Neuronal stem cell (in vitro differentiated cells): ENCODE measurements at places on chromosomes 2 and 18.

GRCh38 chr2:10344105-10345066 is 41.7 kb downstream of the HPCAL1 start:
- H3K4me3 ChIP-seq = no peak overlapping the region
- no peaks in the 10 kb centered on the region for H3K36me3 ChIP-seq
- H3K4me1 ChIP-seq = peaks cover 13% of the 10 kb centered on the region
- no peak overlapping the region for H3K27ac ChIP-seq

DNA sequence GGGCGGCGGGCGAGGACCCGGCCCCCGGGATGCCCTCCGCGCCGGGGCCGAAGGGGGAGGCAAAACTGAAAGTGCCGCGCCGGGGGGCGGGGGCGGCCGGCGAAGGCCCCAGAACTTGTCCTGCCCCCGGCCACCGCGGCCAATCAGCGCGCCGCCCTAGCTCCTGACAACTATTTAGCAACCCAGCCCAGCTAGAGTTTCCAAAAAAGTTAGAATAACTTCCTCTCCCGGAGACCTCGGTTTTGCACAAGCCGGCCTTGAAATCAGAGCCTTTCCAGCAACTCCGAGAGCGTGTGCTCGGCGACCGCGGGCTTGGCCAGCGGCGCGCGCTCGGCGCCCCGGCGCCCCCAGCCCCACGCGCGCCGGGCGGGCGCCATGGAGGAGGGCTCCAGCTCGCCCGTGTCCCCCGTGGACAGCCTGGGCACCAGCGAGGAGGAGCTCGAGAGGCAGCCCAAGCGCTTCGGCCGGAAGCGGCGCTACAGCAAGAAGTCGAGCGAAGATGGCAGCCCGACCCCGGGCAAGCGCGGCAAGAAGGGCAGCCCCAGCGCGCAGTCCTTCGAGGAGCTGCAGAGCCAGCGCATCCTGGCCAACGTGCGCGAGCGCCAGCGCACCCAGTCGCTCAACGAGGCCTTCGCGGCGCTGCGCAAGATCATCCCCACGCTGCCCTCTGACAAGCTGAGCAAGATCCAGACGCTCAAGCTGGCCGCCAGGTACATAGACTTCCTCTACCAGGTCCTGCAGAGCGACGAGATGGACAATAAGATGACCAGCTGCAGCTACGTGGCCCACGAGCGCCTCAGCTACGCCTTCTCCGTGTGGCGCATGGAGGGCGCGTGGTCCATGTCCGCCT is at the start of gene TWIST2:
Gene TWIST2 (plus strand): TSS at position 245 of the 850 bp plus-strand sequence. CDS start 131 bp downstream, at position 376.
- H3K27me3 ChIP-seq = peaks cover 38% of the 10 kb centered on the region
- no peaks in the 10 kb centered on the region for H3K4me1 ChIP-seq
- H3K27ac ChIP-seq = no peak within 1 kb of the TSS
- no peaks in the 10 kb centered on the region for H3K36me3 ChIP-seq
- DNase-seq = peak; percentile 36

GRCh38 chr18:36752929-36753865 is 75.6 kb downstream of the TPGS2 start:
- H3K4me1 ChIP-seq = no peaks in the 10 kb centered on the region
- peaks cover 3% of the 10 kb centered on the region for H3K36me3 ChIP-seq
- no peaks in the 10 kb centered on the region for H3K27me3 ChIP-seq

- H3K36me3 ChIP-seq = no peaks in the 10 kb centered on the region
- H3K27me3 ChIP-seq = no peaks in the 10 kb centered on the region
- DNase-seq = no peak
- H3K4me3 ChIP-seq = peak overlapping the region; percentile 99
Measured at GRCh38 chr2:11483806-11484617, 18.1 kb upstream of the E2F6 start.

DNA sequence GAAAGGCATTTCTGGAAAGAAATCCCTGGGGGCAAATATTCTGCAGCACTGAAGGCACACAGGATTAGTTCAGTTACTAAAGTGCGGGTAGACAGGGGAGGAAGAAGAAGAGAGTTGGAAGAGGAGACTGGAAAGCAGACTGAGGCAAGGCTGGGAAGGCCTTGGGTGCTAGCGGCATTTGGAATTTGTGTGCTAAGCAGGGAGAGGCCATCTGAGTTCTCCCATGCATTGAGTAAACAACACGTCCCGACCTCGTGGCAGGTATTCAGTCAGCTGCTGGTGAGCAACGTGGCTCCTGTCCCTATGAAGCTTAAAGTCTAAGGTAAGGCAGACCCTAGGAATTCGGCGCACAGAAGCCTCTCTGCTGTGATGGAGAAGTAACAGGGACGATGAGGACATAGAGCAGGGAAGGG is 30.7 kb downstream of the ATP8B1 start:
- H3K36me3 ChIP-seq = no peaks in the 10 kb centered on the region
- no peak overlapping the region for H3K27ac ChIP-seq
- peak overlapping the region; percentile 30 for H3K4me3 ChIP-seq
- no peak for DNase-seq
- H3K4me1 ChIP-seq = no peaks in the 10 kb centered on the region
- no peaks in the 10 kb centered on the region for H3K27me3 ChIP-seq

- H3K36me3 ChIP-seq = no peaks in the 10 kb centered on the region
- no peaks in the 10 kb centered on the region for H3K27me3 ChIP-seq
- no peak overlapping the region for H3K27ac ChIP-seq
- no peaks in the 10 kb centered on the region for H3K4me1 ChIP-seq
- peak; percentile 62 for DNase-seq
- no peak overlapping the region for H3K4me3 ChIP-seq
Measured at GRCh38 chr2:198374375-198375082, 570.1 kb downstream of the PLCL1 start.

DNA sequence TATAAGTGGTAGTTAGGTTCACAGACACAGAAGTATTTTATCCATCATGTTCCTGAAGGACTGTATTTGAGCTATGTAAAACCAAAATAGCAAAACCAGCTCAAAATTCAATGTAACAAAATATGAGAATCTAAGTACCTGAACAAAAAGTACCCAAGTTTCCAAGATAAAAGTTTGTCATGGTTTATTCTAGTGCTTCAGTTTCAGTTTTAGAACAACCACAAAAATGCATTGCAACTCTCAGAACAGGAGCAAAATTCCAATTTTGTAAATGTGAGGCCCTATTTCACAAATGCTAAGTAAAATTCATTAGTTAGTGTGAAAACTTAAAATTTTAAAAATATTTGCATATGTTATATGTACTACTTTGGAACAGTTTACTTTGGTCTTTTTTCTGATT is 5.0 kb upstream of the ALPK2 start:
- H3K36me3 ChIP-seq = no peaks in the 10 kb centered on the region
- no peak for DNase-seq
- no peaks in the 10 kb centered on the region for H3K27me3 ChIP-seq
- H3K4me3 ChIP-seq = no peak overlapping the region

DNA sequence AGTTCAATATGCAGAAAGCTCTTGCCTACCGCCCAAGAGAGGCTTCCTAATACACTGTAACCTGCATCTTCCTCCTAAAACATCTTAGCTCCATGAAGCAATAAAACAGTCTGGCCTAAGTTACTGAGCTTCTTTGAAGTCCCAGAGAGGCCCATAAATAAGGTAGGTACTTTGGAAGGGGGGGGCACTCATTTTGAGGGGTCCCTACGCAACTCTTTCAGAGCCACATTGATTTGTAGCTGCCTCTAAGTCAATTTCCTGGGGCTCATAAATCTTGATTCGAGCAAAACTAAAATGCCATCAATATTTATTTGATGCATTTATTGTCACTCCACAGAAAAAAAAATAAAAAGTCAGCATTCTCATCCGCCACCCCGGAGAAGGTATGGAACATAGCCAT is 60.4 kb upstream of the SIX2 start:
- no peak for DNase-seq
- no peak overlapping the region for H3K4me3 ChIP-seq
- no peaks in the 10 kb centered on the region for H3K27me3 ChIP-seq
- H3K36me3 ChIP-seq = no peaks in the 10 kb centered on the region
- H3K4me1 ChIP-seq = peaks cover 11% of the 10 kb centered on the region

- no peak overlapping the region for H3K27ac ChIP-seq
- no peak for DNase-seq
- H3K4me3 ChIP-seq = no peak overlapping the region
Measured at GRCh38 chr18:50189160-50189559, 5.8 kb downstream of the MYO5B start.

DNA sequence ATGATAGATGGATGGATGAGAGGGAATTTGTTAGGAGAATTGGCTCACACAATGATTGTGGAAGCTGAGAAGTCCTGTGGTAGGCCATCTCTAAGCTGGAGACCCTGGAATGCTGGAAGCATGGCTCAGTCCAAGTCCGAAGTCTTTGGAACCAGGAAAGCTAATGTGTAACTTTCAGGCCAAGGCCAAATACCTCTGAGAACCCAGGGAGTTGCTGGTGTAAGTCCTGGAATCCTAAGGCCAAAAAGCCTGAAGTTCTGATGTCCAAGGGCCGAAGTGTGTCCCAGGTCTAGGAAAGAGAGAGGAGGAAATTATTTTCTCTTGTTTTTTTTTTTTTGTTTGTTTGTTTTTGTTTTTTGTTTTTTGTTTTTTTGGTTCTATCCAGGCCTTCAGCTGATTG is 492.2 kb upstream of the GCFC2 start:
- H3K27ac ChIP-seq = no peak overlapping the region
- H3K4me3 ChIP-seq = no peak overlapping the region
- no peaks in the 10 kb centered on the region for H3K36me3 ChIP-seq

DNA sequence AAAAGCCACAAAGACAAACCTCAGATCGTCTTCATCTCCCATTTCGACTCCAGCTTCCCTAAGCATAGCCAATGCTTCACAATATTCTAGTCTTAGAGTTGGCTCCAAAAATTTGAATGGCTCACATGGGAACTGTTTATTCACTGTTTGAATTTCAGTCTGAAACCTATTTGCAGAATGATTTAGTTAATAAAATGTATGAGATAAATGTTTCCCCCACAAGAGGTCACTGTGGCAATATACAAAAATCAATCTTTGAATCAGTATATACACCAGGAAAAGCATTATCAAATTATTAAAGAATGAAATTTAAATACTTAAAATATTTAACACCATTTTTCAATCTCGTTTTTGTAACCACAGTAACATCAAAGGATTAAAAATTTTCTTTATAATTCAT is 40.0 kb upstream of the MCM6 start:
- peak; percentile 11 for DNase-seq
- H3K36me3 ChIP-seq = peaks cover 22% of the 10 kb centered on the region
- no peaks in the 10 kb centered on the region for H3K4me1 ChIP-seq
- H3K27me3 ChIP-seq = no peaks in the 10 kb centered on the region

- H3K27ac ChIP-seq = no peak overlapping the region
- no peak overlapping the region for H3K4me3 ChIP-seq
- H3K36me3 ChIP-seq = no peaks in the 10 kb centered on the region
- no peak for DNase-seq
- no peaks in the 10 kb centered on the region for H3K27me3 ChIP-seq
Measured at GRCh38 chr18:47724186-47724975, 206.1 kb downstream of the SMAD2 start.

GRCh38 chr2:240902615-240903041 is 3.5 kb upstream of the CROCC2 start:
- H3K27me3 ChIP-seq = peaks cover 3% of the 10 kb centered on the region
- H3K4me3 ChIP-seq = no peak overlapping the region
- H3K4me1 ChIP-seq = peaks cover 6% of the 10 kb centered on the region
- H3K36me3 ChIP-seq = no peaks in the 10 kb centered on the region
- DNase-seq = no peak

DNA sequence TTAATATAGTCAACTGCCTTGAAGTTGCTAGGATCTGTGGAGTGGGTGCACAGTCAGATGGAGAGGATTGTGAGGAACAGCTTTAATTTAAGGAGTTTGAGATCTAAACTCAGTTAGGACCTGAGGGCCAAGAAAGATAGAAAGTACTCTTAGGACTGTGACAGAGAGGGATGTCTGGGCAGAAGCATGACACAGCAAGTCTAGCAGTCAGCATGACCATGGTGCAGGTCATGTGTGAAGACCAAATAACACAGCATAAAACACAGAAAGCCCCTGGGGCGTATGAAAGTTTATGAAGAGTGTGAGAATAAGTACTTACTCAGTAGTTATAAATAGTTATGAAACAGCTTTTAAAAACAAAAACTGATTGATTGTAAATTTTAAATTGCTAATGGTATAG is 107.2 kb downstream of the GALNT1 start:
- H3K4me1 ChIP-seq = no peaks in the 10 kb centered on the region
- DNase-seq = no peak
- H3K36me3 ChIP-seq = peaks cover 81% of the 10 kb centered on the region
- no peaks in the 10 kb centered on the region for H3K27me3 ChIP-seq
